ENCODE measurements at places on chromosomes 3 and 15. TPM values are rescaled to one million over a fixed set of nuclear protein-coding genes. Genes with fewer than 3 reads are reported as not detected.

Gene FILIP1L
- total RNA-seq = 279 TPM

Gene NR1I2
- not detected for total RNA-seq

Gene SLC9C1
- not detected for total RNA-seq

Gene PPARG
- total RNA-seq = 8.5 TPM

Gene PPP4R2
- total RNA-seq = 47.0 TPM

Gene LYSMD2
- total RNA-seq = 21.8 TPM

Gene CAMK2N2
- total RNA-seq = not detected

Gene XCR1
- total RNA-seq = not detected

Gene CLDN16
- not detected for total RNA-seq

Gene ARL14
- not detected for total RNA-seq

Gene ADAMTS7
- total RNA-seq = 60.2 TPM

Gene SUSD5
- 273 TPM for total RNA-seq

Gene ZNF774
- 1.6 TPM for total RNA-seq

Gene FBXW12
- not detected for total RNA-seq

Gene GOLGA6A
- total RNA-seq = 0.42 TPM

Gene NME9
- not detected for total RNA-seq

Gene TNFSF10
- 16.0 TPM for total RNA-seq

Data from thoracic aorta (tissue), 2 donors.